ENCODE measurements at places on chromosomes 7 and 10. TPM values are rescaled to one million over a fixed set of nuclear protein-coding genes. Genes with fewer than 3 reads are reported as not detected.
A peak's percentile ranks its signal among the peaks of the same experiment; 100 is the strongest.

GOLGA7B gene
- 0.45 TPM for total RNA-seq

PRKAR1B gene
- 4.5 TPM for total RNA-seq

BICC1 gene
- 8.0 TPM for total RNA-seq

GSTK1 gene
- total RNA-seq: 120 TPM

- no peak for DNase-seq
Measured at GRCh38 chr7:36407636-36408550, 18.2 kb downstream of the ANLN start.

- DNase-seq: peak; percentile 61
Measured at GRCh38 chr10:88879534-88880281, at the start of gene STAMBPL1. Gene STAMBPL1, plus strand, starts transcription at chr10:88880245. Its CDS starts 21,464 bp downstream, at chr10:88901709.

PRSS1 gene
- not detected for total RNA-seq

CRTAC1 gene
- total RNA-seq: not detected

DNA sequence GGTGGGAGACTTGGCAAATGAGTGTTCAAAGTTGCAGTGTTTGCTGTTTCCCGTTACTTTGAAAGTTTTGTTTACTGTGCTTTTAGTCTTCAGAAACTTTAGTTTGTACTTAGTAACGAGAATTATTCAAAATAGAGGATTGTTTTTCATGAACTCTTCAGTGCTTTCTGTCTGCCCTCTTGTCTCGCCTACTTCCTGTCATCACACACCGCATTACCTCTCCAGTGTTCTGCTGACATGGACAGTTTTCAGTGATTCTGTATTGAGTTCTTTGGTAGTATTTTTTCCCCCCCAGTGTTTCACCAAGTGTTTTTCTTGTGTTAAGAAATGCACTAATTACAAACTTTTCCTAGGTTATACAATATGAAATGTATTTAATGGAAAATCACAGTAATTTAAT, 207.0 kb downstream of the MLLT10 start:
- DNase-seq: no peak

DNA sequence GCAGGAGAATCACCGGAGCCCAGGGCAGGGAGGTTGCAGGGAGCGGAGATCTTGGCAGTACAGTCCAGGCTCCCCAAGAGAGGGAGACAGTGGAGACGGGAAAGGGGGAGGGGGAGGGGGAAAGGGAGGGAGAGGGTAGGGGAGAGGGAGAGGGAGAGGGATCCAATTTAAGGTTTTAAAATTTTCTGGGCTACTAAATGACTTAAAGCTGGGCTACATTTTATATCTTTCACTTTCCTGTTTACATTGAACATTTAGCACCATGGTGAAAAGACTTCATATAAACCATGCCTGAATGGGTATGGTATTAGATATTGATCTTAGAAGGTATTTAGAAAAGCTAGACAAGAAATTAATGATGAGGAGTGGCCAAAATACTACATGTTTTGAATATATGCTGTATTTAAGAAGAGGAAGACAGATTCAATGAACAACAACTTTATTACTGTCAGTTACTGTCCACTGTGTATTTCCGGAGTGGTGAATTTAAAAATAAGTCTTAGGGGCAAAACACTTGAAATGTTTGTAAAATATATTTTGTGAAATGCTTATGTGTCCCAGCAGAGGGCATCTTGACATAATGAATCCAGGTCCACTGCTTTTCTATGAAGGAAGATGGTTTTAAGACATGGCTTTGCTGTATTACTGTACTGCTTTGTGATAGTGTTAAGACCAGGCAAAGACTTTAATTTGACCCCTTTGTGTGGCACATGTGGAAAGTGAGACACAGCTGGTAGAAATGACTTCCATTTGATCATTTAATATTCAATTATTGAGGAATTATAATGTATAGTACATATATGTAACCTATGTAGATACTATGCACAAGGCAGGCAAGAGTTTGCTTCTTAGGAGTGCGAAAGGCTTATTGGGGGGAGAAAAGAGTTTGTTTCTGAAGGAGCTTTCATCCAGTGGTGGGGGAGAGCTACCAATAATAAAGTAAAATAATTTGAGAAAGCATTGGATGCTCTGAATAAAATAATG, 52.8 kb downstream of the NRF1 start:
- peak; percentile 70 for DNase-seq

DNA sequence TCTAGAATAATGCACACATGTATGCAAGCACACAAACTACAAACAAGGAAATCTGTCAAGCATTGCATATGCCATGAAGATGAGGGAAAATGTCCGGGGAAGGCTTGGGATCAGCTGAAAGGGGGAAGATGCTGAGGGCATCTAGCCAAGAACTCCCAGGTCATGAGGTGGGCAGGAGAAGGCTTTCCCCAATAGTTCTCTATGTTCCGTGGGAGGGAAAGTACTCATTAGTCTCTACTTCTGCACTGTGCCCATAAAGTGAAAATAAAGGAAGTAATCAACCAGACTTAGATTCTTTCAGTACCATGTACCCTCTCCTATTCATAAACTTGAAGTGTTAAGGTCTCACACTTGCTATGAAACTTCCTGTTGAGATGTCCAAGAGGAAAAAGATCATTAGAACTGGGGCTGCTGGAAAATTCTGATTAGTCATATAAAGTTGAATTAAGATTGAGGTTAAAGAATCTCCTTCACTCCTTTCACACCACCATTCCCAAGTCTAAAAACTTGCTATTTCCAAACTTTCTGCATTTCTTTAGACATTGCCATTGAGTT, 17.1 kb upstream of the LIPF start:
- DNase-seq: no peak

ADCYAP1R1 gene
- total RNA-seq: 20.1 TPM
